ENCODE measurements at places on chromosomes 4 and X.

DNA sequence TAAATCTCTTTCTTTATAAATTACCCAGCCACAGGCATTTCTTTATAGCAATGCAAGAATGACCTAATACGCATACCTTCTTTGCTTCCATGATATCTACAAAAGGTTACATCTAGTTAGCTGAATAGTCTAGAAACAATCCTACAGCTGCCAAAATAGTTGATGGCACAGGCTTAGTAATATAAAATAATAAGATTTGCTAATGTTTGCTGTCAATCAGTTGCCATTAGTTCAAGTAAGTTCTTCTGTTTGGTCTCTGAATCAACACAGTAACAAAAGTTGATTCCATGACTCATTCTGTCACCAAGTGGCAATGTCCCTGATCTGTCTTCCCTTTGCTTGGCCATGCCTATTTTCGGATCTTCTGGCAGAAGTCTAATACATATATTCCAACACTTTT lies 470.2 kb downstream of the SPRY1 start:
- DNase-seq: no peak
- H3K27me3 ChIP-seq: no peaks in the 10 kb centered on the region
- peaks cover 21% of the 10 kb centered on the region for H3K4me1 ChIP-seq

DNA sequence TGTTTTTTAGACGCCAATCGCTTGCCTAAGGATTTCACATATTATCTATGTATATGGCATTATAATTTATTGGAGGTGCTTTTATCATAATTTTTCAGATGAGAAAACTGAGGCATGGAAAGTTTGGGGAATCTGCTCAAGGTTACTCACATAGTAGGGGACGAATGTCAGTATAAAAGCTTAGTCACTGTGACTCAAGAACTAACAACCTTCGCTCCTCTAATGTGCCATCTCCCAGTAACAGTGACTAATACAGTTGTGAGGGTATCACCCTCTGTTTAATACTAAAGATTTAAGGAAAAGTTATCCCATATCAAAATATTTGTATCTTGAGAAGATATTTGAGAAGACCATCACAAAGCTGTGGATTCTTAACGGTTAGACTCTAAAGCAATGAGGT lies 353.1 kb upstream of the SPOCK3 start:
- H3K27me3 ChIP-seq: no peaks in the 10 kb centered on the region
- H3K4me3 ChIP-seq: no peak overlapping the region
- no peak for DNase-seq
- no peak overlapping the region for H3K27ac ChIP-seq

DNA sequence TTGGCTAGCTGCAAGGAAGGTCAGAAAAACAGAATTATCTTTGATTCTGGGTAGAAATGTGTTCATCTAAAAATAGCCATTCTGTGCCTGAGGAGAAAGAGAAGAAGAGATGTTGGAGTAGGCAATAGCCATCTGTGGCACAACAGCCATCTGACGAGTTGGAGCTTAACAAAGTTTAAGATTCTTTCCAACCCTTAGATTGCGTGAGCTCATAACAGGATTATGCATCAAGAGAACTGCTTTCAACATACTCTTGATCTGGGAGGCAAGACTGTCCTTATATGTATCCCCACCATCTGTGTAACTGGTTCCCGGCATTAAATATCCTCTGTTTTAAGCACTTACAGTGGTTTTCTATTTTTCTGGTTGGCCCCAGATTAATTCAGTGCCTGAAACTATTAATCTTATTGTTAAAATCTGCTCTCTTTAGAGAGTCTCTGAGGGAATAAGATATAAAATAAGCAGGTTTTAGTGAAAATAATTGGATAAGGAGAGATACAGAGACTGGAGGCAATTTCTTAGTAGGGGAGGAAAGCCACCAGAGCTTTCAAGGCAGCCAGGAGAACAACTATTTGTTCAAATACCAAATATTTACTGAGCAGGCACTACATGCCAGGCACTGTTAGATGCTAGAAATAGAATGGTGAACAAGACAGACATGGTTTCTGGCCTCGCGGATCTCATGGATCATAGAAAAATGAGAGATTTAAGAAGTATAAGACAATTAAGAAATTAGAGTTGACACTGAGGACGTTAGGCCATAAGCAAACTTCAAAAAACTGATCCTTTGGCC lies 398.0 kb downstream of the SMARCA1 start:
- no peaks in the 10 kb centered on the region for H3K4me1 ChIP-seq
- DNase-seq: no peak
- H3K4me3 ChIP-seq: no peak overlapping the region
- no peaks in the 10 kb centered on the region for H3K27me3 ChIP-seq

GRCh38 chrX:151184705-151185104 lies 8.3 kb downstream of the GPR50 start:
- DNase-seq: no peak
- peaks cover 55% of the 10 kb centered on the region for H3K27me3 ChIP-seq
- no peak overlapping the region for H3K27ac ChIP-seq
- H3K4me1 ChIP-seq: no peaks in the 10 kb centered on the region

DNA sequence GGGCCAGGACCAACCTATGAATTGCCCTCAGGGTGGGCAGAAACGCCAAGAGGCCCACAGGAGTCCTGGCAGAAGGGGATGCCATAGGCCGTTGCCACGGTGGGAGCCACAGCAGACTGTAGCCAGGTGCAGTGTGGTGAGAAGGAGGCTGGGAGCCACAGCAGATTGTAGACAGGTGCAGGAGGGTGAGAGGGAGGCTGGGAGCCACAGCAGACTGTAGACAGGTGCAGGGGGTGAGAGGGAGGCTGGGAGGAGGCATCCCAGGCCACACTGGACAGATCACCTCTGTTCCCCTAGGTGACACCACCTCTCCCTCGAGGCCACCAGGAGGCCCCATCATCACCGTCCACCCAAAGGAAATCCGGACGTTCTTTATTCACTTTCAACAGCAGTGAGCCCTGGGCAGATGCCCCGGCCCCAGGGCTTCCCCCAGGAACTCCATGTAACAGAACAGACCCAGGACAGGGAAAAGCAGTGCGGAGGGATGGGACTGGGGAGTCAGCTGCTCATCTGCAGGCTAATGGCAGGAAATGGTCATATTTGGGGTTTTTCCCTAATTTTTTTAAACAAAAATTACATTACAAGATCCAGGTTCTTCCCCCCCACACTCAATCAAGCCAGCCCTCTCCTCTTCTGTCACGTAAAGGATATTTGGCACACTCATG lies 19.5 kb upstream of the MRFAP1 start:
- no peak overlapping the region for H3K27ac ChIP-seq
- peaks cover 37% of the 10 kb centered on the region for H3K36me3 ChIP-seq
- no peak for DNase-seq
- H3K27me3 ChIP-seq: no peaks in the 10 kb centered on the region
- no peaks in the 10 kb centered on the region for H3K4me1 ChIP-seq
- no peak overlapping the region for H3K4me3 ChIP-seq

GRCh38 chrX:154064637-154065435 lies 32.7 kb downstream of the MECP2 start:
- no peak overlapping the region for H3K27ac ChIP-seq
- no peaks in the 10 kb centered on the region for H3K36me3 ChIP-seq
- DNase-seq: no peak
- H3K27me3 ChIP-seq: no peaks in the 10 kb centered on the region
- no peak overlapping the region for H3K4me3 ChIP-seq

- no peaks in the 10 kb centered on the region for H3K27me3 ChIP-seq
- H3K4me3 ChIP-seq: no peak overlapping the region
- no peaks in the 10 kb centered on the region for H3K4me1 ChIP-seq
- DNase-seq: no peak
- peaks cover 26% of the 10 kb centered on the region for H3K36me3 ChIP-seq
- H3K27ac ChIP-seq: no peak overlapping the region
Observed at GRCh38 chrX:123600181-123600580, 132.7 kb downstream of the THOC2 start.

- no peak for DNase-seq
- no peaks in the 10 kb centered on the region for H3K36me3 ChIP-seq
- H3K4me3 ChIP-seq: no peak overlapping the region
- H3K4me1 ChIP-seq: no peaks in the 10 kb centered on the region
Observed at GRCh38 chr4:20889901-20890300, 189.6 kb downstream of the PACRGL start.

DNA sequence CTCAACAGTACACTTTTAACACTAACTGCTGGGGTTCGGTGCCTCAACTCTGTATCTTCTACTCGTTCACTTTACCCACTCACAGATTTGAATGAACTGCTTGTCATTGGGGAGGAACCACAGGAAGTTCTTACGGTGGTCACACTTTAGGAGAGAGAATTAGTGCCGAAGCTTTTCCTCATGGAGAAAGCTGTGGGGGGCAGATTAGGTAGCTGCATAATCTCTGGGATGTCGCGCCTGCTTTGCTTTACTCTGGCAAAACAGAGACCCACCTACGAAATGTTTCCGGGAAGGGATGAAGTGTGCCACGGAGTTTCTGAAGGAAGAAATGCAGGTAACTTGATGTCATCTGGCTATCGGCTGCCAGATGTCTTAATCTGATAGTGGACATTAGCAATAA lies 949.7 kb upstream of the TENM3 start:
- no peak overlapping the region for H3K4me3 ChIP-seq
- no peak for DNase-seq
- no peak overlapping the region for H3K27ac ChIP-seq
